ENCODE measurements at places on chromosomes 5 and 9. TPM values are rescaled to one million over a fixed set of nuclear protein-coding genes. Genes with fewer than 3 reads are reported as not detected.

Gene SLC6A7
- total RNA-seq, result not detected

Gene TAF11L10
- total RNA-seq, result not detected

Gene ADAMTSL2
- total RNA-seq, result 6.0 TPM

Gene PCDHB2
- total RNA-seq, result 1.1 TPM

DNA sequence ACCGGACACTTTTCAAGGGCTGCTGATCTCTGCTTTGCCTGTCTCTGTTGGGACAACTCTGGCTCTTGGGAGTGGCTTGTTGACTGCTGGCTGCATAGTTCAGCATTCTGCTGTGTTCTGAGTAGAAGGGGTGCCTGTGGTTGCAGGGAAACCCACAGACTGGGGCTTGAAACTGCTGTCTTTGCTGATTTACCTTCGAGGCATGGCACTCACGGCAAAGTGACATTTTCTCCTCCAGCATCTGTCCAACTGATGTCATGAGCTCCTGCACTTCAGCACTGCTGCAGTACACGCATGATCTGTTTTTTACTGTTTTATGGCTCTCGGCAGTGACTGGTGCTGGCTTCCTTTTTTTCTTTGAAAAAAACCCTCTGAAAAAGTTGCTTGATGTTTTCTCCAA is 69.2 kb downstream of the SPATA31D1 start:
- DNase-seq, result no peak

- peak; percentile 97 for DNase-seq
These were observed at the start of gene SLC26A2 for GRCh38 chr5:149960272-149961185. Gene SLC26A2, plus strand, starts transcription at chr5:149960758. Its CDS starts 16,895 bp downstream, at chr5:149977653.

GRCh38 chr9:16987026-16987425 is 116.6 kb upstream of the BNC2 start:
- DNase-seq, result no peak

DNA sequence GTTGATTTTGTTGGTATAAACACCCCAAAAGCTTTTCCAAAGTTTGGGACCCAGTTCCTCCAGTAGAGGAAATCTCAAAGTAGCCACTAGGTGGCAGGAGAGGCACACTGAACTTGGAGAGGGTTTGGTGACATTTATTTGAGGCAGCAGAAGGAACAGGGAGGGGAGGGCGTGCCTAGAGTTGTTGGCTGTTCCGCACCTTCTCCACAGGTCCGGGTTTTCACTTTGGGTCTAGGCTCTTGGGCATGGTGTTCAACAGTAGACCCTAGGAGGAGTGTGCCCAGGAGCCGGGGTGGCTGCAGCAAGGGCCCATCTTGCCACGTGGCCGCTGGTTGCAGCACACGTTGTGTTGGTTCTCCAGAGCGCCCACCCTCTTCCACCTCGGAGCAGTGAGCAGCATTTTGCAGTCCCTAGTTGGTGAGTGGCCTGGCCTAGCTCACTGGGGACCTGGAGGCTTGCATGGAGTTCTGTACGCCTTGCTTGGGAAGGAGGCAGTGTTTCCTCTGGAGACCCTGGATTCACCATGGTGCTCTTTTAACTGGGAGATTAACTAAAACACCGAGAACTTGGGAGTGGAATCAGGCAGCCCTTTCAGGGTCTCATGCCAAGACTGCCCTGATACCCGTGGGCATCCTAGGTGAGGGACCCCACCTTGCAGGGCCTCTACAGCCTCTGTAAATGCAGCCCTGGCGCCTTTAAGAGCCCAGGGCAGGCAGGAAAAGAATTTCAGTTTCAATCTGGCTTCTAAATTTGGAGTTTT is 28.2 kb downstream of the PTPA start:
- peak; percentile 69 for DNase-seq

- DNase-seq, result no peak
These were observed 18.3 kb upstream of the FCHO2 start for GRCh38 chr5:72937517-72938061.

DNA sequence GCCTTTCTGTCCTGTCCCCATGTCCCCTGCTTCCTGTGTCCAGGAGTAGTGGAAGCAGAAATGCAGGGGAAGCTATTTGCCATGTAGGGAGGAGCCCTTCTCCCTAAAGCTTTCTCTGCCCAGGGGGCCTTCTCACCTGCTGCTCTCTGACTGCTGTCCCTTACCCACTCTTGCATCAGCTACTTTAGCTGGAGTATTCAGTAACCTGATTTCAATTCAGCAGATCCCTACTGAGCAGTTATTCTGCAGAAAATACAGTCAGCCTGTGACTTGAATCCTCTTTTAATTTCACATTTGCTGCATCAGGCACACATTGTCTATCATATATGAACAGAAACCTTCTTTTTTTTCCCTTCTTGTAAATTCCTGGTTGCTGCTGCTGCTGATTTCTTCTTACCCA is 90.4 kb downstream of the MVB12B start:
- no peak for DNase-seq

DNA sequence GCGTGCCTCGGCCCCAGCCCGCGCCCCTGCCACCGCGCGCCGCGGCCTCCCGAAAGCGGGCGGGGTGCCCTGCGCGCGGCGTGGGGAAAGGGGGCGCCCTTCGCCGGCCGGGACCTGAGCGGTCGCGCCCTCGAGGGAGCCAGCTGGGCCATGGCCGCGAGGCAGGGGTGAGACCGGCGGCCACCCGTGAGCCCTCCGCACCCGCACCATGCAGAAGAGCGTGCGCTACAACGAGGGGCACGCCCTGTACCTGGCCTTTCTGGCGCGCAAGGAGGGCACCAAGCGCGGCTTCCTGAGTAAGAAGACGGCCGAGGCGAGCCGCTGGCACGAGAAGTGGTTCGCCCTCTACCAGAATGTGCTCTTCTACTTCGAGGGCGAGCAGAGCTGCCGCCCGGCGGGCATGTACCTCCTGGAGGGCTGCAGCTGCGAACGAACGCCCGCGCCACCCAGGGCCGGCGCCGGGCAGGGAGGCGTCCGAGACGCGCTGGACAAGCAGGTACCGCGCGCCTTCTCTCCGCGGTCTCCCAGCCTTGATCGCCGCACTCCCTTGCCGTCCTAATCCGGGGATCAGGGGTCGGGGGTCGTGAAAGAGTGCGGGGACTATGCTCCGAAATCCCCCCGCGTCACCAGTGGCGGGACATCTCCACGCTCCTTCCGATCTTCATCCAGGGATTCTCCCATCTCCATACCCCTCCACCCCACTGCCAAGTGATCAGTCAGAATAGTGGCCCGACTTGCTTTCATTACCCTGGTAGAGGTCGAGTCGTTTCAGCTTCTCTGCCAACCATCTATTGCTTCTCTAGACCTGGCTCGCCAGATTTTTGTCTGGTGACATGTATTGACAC is 590 bp downstream of the RASGRF2 start:
- peak; percentile 28 for DNase-seq

- DNase-seq, result no peak
These were observed 120.9 kb upstream of the PITX1 start for GRCh38 chr5:135154961-135155360.

DNA sequence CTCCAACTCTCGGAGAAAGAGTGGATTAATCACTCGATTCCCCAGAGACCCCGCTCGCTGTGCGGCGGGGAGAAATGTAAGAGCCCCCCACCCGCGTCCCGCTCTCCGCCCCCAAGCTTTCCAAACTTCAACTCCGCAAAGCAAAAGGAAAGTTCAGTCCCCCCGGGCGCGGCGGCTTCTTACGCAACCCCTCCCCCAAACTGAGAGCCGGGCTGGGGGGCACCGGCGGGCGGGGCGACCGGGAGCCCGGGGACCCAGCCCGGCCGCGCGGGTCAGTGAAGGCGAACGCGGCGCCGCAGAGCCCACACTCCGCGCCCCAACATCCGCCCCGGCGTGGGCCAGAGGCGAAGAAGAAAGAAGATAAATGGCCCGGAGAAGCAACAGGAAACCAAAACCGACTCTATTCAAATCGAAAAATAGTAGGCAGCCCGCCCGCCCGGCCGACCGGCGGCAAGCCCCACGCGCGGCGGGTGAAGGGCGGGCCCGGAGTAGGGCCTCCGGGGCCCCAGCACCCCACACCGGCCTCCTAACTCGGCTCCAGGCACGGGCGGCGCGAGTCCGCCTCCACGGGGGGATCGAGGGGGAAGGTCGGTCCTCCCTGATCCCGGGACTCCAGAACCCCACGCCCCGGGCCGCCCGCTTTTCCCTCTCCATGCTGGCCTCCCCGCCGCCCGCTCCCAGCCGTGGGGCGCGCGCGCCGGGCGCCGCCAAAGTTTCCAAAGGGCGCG is 720 bp downstream of the NOTCH1 start:
- DNase-seq, result no peak
